ENCODE measurements at places on chromosomes 5 and 9.

GRCh38 chr9:97411440-97411788, 482 bp upstream of the TDRD7 start:
- DNase-seq = no peak

DNA sequence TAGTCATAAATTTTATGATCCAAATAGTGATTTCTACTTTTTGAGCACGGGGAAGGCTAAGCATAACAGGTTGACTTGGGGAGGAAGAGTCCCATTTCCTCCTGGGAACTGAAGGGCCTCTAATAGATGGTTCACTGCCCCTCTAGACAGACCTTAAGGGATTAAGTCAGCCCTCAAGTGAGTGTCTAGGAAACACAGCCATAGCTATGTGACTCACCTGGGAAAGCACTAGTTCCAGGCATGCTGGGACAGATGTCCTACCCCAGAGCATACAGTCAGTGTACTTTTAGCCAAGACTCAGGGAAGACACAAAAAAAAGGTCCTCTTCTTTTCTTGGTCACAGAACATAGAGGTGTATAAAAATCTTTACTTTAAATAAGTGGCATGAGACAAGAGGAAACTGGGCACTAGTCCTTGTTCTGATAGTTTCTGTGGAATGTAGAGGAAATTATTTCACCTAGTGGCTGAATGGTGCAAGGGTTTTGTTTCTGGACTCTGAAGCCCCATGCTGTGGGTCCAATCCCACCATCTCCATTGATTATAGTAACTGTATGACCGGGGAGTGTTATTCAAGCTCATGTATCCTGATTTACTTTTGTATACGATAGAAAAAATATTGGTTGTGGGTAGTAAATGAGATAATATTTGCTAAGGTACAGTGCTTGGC, 86.0 kb downstream of the NREP start:
- DNase-seq = no peak

- peak; percentile 9 for DNase-seq
These were observed 117.2 kb downstream of the INVS start for GRCh38 chr9:100216178-100216787.

GRCh38 chr9:32180597-32180996, 203.8 kb upstream of the ACO1 start:
- DNase-seq = no peak

- no peak for DNase-seq
These were observed 8.1 kb downstream of the PFDN1 start for GRCh38 chr5:140294753-140295152.

- DNase-seq = no peak
These were observed 586.9 kb upstream of the BRINP1 start for GRCh38 chr9:119956111-119956510.

DNA sequence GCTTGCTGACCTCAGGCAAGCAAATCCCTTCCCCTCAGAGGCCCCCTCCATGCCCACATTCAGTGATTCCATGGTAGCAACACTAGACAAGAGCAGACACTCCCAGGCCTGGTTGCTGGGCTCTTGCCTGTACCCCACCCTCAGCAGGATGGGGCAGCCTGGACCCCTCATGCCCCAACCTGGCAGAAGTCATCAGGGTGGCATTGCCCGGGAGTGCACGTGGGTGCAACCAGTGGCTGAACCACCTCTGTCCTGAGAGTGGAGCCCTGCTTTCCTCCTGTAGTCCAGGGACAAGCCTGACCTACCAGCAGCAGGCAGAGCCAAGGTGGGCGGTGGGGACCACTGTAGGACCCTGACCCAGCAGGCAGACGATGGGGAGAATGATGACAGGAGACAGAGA, 65.8 kb upstream of the TBC1D2 start:
- no peak for DNase-seq

DNA sequence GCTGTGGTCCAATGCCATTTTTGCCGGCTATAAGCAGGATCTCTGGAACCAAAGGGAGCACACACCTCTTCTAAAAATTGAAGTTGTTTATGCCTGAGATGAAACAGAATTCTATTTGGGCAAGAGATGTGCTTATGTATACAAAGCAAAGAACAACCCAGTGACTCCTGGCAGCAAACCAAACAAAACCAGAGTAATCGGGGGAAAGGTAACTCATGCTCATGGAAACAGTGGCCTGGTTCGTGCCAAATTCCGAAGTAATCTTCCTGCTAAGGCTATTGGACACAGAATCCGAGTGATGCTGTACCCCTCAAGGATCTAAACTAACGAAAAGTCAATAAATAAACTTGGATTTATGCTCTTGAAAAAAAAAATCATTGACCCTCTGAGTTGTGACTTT, 178.7 kb downstream of the CEMIP2 start:
- no peak for DNase-seq

- DNase-seq = no peak
These were observed 5.4 kb upstream of the RABL6 start for GRCh38 chr9:136802321-136802720.

- DNase-seq = no peak
These were observed 52.5 kb downstream of the OXCT1 start for GRCh38 chr5:41817625-41818301.

- DNase-seq = no peak
These were observed 29.4 kb downstream of the RHOBTB3 start for GRCh38 chr5:95760273-95761191.

GRCh38 chr5:56676091-56676768, 139.1 kb upstream of the MAP3K1 start:
- DNase-seq = no peak

DNA sequence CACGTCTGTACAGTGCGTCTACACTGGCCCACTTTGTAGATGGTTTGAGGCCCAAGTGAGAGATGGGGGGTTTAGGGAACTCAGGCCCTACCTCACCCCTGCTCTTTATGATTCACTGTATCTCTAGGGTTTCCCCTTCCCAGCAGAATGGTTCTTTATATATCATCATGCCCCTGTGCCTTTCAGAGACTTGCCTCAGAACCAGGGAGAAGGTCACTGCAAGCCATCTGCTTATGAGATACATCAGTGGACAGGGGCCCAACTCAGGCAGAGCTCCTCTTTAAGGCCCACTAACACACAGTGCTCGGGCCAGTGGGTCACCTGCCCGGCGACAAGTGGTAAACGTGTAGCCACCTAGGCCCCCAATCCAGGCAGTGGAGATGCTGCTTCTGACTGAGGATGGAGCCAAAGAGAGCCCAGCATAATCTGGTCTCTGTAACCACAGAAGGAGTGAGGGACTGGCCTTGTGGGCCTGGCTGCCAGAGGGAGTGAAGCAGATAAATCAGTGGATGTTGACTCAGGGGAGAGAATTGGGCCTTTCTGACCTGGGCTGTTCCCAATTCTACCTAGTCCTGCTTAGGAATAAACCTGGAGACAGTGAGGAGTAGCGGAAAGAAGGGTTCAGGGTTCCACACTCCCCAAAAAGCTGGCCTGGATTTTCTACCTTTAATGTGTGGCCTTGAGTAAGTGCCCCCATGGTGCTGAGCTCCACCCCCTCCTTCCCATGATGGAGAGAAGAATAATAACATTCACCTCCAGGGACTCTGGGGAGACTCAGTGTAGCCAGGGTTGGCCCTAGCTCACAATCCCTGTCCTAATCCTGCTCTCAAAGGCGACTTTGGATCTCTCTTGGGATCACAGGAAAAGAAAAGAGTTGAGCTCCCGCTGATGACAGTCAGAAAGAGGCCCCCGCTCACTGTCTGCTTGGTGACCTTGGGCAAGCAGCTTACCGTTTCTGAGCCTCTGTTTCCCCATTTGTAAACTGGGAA, 2.8 kb upstream of the DUSP1 start:
- DNase-seq = no peak

DNA sequence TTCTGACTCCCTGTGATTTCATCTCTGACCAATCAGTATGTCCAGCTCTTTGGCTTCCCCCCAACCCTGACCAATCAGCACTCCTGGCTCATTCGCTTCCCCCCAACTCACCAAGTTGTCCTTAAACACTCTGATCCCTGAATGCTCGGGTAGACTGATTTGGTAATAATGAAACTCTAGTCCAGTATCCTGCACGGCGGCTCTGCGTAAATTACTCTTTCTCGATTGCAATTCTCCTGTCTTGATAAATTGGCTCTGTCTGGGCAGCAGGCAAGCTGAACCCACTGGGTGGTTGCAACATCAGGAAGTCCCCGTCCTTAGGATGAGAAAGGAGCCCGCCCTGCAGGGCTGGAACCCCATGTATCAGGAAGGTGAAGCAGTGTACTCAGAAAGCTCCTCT, 10.4 kb downstream of the FCN2 start:
- no peak for DNase-seq

GRCh38 chr9:32371279-32371678, 13.2 kb upstream of the ACO1 start:
- DNase-seq = no peak

- no peak for DNase-seq
These were observed 11.5 kb downstream of the CCDC127 start for GRCh38 chr5:206406-206805.

- no peak for DNase-seq
These were observed 26.0 kb upstream of the SYK start for GRCh38 chr9:90775657-90776056.

DNA sequence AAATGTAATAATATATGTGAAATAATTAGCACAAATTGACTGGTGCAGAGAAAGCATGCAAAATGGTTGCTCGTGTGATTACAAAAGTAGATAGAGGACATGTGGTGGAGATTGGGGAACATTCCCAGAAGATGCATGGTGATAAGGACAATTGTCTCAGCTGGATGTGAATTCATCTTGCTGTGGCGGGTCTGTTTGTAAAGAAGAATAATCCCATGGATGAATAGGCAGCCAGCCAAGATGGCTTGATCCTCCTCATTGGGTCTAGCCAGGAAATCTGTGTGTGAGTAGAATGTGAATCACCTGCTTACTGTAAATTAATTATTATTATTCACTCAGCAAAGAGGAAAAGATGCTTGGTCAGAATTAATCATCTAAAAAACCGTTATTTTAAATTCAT, 12.6 kb upstream of the DPYSL3 start:
- DNase-seq = no peak

DNA sequence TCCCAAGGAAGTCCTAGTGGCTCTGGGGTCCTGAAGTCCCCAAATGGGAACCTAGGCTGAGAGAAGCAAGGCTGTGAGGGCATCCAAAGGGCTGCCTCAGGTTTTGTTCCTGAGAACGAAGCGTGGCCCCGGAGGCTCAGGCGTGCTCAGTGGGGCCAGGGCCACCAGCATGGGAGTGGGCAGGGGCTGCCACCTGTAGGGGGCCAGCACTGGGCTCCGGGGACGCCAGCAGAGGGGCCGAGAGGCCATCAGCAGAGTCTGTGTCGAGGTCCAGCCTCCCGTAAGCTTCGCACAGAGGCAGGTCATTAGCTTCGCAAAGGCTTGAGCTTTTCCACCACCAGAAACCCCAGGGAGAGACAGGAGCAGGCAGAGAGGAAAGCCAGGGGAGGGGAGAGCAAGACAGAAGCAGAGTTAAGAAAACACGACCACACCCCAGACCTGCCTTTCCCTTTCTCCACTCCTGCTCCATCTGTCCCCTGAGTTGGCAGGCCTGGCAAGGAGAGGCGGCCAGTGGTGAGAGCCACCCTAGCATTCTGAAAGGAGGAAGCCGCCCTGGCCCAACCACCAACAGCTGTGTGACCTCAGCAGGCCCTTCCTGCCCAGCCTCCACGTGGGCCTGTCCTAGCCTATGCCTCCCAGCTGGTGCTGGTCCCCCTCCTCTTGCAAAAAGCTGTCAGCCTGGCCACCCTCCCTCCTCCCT, 5.5 kb upstream of the SURF6 start:
- no peak for DNase-seq

DNA sequence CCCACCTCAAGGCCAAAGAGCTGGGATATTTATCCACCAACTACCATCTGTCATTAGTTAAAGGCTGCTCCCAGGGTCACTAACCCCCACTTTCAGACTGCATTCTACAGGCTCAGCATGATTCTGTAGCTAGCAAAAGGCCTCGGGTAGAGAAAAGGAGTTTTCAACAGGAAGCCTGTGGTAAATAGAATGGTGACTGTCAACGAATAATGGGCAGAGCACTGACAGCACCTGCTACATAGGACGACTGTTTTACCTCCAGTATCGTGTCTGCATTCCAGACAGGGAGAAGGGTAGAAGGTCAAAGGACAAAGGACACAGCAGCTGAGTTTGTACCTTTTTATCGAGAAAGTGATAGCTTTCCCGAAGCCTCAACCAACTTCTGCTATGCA, 20.3 kb downstream of the MFAP3 start:
- DNase-seq = no peak

DNA sequence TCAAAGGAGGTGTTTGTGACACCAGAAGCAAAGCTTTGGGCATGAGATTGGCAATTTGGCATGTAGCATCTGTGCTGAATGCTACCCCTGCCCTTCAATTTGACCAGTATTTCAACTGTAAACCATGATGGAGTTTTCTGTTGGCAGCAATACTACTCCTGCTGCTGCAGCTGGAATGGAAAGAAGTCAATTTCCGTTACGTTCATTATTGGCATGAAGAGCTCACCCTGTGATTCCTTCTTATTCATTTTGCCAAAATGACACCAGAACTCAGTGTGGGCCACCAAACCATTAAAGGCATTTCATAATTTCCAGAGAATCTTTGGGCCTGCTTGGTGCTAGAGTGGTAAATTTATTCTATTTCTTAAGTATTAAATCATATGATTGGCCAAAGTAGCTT, 433.1 kb upstream of the DMAC1 start:
- DNase-seq = no peak

DNA sequence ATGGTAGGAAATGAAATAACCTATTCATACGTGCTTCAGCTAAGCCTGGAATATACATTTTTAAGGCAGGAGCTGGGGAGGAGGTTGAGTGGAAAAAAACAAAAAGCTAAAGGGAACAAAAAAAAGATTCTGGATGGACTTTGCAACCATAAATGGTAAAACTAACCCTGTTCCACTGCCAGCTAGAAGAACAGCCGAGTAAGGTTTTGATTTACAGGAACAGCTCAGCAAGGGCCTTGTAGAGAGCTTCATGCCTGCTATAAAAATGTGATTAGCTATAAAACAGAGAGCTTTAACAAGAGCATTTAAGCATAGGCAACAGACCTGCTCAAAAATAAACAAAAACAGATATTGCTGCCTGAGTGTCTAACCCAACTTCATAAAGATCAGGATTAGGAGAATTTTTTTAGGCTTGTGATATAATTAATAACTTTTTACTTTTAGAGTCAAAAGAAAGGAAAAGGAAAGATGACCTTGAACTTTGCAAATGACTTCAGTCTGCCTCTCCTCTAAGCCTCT, 194.8 kb downstream of the FBXL7 start:
- no peak for DNase-seq

DNA sequence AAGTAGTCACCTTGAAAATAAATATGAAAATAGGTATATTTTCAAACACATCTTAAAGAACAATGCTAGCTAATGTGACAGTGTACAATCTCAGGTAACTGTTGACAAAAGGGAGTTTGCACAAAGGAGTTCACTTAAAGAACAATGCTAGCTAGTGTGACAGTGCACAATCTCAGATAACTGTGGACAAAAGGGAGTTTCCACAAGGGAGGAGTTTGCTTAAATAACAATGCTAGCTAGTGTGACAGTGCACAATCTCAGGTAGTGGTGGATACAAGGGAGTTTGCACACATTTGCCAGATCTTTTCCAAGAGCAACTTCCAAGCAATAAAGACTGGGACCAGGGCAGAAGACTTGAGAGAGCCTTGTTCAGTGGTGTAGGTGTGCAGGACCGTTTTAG, 442.9 kb upstream of the FTMT start:
- no peak for DNase-seq

GRCh38 chr9:70421272-70422180, 7.1 kb upstream of the KLF9 start:
- DNase-seq = no peak

GRCh38 chr5:36666986-36667385, 60.6 kb downstream of the SLC1A3 start:
- DNase-seq = no peak
